Activated CD8-positive, alpha-beta memory T cell treated with anti-CD3 and anti-CD28 coated beads for 48 hours (primary cell): ENCODE measurements at places on chromosomes 16 and 17.

- DNase-seq: no peak
Observed at GRCh38 chr16:22967521-22968095, 153.6 kb downstream of the HS3ST2 start.

- peak; percentile 20 for DNase-seq
Observed at GRCh38 chr17:488993-489757, 136.6 kb upstream of the RPH3AL start.

DNA sequence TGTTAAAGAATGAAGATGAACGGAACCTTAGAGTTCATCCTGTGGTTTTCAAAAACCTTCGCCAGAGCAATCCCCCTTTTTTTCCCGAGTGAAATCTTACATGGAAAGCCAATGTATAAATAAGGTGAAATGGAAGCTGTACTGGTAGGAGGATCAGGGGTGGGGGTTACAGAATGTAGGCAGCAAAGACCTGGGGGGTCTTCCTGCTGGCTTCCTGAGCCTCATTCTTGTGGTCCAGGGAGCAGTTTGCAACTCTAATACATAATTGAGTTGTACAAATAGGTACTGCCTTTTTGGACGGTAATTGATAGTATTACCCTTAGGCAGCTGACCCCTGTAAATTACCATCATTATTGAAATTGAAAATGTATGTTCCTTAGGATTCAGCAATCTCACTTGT is 34.1 kb downstream of the KSR1 start:
- no peak for DNase-seq

GRCh38 chr17:51091635-51092034 is 29.0 kb downstream of the SPAG9 start:
- DNase-seq: no peak

GRCh38 chr17:17783116-17783824 is 53.5 kb downstream of the SREBF1 start:
- no peak for DNase-seq

DNA sequence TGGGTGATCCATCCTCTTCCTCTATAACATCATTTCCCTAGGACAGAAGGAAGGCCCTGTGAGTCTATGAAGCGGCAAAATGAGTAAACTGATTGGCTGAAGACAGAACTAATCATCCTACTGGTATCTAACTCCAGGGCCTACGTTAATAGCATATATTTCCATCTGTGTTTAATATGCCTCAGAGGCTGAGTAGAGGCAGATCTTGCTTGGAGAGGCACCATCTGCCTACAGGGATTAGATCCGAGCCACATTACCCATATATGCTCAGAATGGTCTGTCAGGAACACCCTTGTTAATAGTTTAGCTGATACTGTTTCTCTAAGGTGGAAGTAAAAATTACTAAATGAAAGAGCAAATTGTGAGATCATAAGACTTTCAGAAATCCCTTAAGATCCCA is 13.2 kb upstream of the FOXJ1 start:
- DNase-seq: no peak

GRCh38 chr17:32870969-32871368 is 6.0 kb downstream of the MYO1D start:
- DNase-seq: no peak

DNA sequence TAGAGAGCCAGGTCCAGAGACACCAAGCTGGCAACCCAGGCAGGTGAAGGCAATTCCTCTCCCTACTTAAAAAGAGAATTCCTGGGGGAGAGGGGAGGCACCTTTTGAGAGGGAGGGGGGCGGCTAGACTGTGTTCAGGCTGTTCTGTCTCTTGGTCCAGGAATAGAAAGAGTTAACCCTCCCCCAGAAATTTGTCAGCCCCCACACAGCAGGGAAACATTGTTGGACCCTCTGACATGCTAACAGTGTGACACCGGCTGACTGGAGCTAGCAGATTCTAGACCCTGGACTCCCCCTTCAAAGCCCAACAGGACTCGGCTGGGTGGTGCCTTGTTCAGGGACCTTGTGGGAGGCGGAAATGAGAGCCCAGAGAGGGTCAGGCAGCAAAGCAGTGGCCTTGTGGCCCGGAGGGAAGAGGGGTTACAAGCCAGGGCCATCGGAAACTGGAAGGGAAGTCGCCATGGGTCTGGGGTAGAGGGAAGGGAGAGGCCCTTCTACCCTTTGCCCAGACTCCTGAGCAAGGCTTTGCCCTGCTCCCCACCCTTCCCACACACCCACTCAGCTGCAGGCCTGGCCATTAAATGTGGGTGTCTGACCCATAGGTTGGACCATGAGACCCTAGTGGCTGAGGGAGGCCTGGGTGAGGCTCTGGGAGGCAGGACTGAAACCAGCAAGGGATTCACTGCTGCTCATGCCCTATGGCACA is 44.6 kb downstream of the RAI1 start:
- no peak for DNase-seq

DNA sequence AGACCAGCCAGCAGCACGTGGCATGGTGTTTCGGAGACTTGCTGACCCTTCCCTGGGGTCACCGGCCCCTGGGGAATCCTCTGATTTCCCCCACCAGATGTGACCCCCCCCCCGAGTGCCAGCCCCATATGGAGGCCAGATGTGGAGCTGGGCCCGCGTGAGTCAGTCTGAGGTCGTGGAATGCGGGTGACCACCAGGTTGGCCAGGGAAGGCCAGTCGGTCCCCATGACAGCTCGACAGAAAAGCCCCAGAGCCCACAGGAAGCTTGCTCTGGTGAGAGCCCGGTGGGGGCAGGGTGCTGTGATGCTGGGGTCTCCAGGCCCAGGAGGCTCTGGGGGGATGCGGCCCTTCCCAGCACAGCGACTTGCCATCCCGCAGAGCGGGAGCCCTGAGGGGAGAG is 209.0 kb downstream of the NTN1 start:
- no peak for DNase-seq

- no peak for DNase-seq
Observed at GRCh38 chr16:85330694-85331188, 218.5 kb upstream of the CIBAR2 start.

GRCh38 chr16:69494991-69495392 is 70.6 kb downstream of the CYB5B start:
- no peak for DNase-seq

DNA sequence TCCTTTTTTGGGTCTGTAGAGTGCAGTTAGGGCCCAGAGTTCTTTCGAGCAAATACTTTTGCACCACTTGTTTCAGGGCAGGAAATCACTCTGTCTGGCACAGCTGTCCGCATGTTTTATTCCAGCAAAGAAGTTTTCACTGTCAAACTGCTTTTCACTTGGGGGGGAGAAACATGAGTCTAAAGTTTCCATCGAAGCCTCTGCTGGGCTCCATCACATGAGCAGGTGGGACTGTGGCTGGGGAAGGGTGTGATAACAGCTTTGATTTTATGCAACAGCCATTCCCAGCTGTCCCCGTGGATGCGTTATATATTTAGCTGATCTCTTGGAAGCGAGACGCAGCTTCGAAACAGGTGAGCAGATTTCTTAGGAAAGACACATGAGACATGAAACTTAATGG is 288.6 kb downstream of the SNX29 start:
- DNase-seq: no peak

- no peak for DNase-seq
Observed at GRCh38 chr17:992933-993332, 4.0 kb upstream of the TIMM22 start.

DNA sequence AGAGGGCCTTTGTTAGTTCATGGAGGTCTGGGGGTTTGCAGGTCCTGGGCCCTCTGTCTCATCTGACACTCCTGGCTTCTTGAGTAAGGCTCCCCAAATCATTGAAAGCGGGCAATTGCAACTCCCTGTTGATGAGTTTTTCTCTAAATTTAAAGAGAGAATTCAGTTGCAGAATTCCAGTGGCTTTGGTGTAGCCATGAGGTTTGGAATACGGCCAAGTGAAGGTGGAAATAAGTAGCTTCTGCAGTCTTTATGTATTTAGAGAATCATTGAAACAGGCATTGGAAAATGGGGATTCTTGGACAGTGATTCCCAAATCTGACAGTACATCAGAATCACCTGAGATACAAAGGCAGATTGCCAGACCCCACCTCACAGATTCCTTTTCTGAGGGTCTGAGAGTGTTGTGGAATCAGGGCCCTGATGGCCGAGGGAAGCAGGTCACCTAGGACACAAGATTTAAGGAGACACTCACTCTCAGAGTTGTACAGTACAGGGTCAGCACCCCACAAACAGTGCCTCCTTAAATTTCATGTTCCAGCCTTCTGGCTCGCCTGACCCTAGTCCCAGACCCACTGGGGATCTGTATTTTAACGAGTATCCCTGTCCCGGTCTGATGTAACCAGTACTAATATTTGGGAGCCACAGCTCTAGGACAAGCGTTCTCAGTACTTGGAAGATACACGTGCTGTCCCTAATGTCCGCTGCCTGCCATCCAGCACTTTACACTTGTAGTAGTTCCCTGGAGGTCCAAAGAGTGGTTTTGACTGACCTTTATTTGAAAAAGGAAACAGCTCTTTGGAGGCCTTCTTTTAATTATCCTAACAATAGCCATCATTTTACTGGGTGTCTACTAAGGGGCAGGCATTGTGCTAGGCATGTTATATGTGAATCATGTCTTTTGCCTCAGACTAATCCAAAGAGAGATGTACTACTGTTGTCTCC is 37.8 kb downstream of the YPEL2 start:
- no peak for DNase-seq

DNA sequence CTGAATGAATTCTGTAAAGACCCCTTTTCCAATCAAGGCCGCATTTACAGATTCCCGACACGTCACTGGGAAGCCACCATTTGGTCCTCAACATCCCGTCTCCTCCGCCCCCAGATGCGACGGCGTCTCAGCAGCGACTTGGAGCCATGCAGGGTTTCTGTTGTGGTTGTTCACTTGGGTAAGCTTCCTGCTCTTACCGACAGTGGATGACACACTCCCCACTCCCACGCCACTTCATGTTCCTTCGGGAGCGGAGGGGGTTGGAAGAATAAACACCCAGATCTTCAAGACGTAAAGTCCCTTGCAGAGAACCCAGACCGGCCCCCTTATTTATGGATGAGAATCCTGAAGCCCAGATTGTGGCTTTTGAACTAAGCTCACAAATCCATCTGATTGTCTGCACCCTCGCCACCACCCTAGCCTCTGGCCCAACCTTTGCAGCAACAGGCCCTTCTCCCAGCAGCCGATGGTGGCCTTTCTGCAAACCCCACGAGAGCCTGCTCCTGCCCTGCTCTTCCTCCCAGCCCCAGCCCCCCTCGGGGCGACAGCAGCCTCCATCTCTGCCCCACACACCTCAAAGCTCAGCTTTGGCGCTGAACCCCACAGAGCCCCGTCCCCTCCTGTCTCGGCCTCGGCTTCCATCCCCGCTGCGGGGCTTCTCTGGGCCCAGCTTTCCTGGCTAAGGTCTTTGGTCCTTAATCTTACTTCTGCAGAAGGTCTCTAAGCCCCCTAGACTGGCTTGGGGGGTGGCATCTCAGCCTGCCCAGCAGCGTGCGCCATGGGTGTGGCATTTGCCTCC is 19.0 kb upstream of the OSGIN1 start:
- DNase-seq: no peak

DNA sequence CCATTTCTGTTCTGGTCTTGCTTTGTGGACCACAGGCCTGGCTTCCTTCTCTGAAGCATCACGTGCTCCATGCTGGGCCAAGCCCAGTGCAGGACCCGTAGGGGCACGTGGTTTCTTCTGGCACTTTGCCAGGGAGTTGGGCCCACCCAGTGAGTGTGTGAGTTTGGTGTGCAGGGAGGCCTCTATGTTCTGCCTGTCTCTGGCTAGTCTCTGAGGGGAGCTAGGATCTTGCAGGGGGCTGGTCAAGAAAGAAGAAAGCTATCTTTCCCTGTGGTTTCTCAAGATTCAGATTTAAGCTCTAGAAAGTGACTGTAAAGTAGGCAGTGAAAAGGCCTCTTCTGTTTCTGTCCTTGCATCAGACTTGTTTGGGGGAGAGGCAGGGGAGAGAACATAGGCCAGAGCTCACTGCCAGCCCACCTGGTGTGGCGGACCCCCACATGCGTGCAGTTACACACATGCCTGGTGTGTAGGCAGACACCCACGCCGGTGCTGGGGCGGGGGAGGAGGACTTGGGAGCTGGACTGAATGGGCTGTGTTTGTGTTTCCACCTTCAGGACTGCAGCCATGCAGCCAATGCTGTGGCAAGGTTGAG is 11.8 kb downstream of the LASP1 start:
- DNase-seq: no peak

- DNase-seq: no peak
Observed at GRCh38 chr17:76635039-76635438, 8.5 kb downstream of the ST6GALNAC1 start.
